HT-29 (cell line): ENCODE measurements at places on chromosomes 16 and 17.

DNA sequence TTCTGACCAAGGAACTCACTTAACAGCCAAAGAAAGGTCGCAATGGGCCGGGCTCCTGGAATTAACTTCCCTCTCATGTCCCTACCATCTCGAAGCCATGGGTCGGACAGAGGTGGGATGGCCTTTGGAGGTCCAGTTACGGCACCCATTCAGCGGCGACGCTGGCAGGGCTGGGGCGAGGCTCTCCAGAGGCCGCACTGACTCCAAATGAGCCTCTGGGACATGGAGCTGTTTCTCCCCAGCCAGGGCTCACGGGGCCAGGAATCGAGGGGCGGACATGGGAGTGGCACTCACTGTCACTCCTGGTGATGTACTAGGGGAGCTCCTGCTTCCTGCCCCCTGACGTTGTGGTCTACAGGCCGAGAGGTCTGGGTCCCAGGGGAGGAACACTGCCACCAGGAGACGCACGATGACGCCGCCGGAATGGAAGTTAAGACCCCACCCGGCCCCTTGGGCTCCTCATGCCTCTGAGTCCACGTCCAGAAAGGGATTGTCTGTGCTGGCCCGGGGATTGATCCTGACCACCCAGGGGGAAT, 60.7 kb upstream of the METRNL start:
- DNase-seq: no peak

DNA sequence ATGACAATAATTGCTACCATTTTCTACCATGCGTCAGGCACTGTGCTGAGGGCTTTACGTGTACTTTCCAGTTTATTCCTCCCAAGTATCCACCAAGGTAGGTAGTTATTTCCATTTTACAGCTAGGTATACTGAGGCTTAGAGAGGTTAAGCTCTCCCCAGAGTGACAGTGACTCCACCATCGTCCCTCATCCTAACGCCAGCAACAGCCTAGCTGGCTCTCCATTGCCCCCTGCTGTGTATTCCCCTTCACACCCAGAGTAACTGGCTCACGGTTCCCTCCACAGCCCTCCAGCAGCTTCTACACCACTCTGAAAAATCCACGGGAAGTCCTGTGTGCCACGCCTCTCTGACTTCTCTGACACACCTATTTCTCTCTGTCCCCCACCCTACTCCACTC, 7.1 kb upstream of the ASGR1 start:
- DNase-seq: no peak

GRCh38 chr17:36640836-36641235, 39.5 kb downstream of the MRM1 start:
- no peak for DNase-seq

DNA sequence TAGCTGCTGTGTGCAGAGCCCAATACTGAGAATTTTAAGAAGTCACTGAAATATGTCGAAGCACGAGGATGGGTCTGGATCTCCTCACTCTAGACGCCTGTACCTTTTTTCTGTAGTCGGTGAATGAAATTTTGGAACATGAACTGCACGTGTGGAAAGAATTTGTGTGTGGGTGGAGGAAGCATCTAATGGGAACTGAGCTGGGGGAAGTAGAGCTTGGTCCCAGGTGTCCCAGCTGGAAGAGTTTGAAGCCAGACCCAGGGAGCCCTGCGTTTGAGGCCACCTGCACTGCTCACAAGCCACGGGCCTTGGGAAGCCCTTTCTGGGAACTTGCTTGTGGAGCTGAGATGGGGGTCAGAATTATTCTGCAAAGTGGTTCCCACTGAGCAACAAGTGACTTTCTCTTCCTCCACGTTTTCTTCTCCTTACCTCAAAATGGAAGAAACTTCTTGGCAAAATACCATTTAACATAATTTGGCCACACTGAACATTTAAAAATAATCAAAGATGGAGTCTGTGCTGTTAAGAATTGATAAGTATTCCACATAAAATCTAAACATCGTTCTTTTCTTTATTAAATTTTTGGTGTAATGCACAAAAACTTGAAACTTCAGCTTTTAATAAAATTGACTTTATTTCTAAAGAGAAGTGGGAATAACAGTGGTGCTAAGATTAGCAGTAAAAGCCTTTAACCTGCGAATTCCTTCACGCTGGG, 163.8 kb downstream of the PRKCA start:
- no peak for DNase-seq

- no peak for DNase-seq
Observed at GRCh38 chr17:509316-509715, 156.7 kb upstream of the RPH3AL start.

DNA sequence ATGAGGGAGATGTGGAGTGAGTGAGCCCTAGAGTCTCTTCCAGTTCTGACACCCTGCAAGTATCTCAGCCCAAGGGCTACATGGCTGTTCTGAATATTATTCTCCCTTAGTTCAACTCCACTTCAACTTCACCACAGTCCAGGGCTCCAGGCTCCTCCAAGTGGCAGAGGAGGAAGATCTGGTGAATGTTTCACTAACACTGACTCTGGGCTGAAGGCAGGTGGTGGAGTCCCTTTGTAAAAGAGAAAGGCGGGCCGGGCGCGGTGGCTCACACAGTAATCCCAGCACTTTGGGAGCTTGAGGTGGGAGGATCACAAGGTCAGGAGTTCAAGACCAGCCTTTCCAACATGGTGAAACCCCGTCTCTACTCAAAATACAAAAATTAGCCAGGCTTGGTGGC, 13.6 kb downstream of the CCDC92B start:
- DNase-seq: peak; percentile 19

- no peak for DNase-seq
Observed at GRCh38 chr17:21549107-21549687, 143.1 kb upstream of the KCNJ18 start.

- DNase-seq: no peak
Observed at GRCh38 chr16:24018485-24018884, 182.7 kb downstream of the PRKCB start.

DNA sequence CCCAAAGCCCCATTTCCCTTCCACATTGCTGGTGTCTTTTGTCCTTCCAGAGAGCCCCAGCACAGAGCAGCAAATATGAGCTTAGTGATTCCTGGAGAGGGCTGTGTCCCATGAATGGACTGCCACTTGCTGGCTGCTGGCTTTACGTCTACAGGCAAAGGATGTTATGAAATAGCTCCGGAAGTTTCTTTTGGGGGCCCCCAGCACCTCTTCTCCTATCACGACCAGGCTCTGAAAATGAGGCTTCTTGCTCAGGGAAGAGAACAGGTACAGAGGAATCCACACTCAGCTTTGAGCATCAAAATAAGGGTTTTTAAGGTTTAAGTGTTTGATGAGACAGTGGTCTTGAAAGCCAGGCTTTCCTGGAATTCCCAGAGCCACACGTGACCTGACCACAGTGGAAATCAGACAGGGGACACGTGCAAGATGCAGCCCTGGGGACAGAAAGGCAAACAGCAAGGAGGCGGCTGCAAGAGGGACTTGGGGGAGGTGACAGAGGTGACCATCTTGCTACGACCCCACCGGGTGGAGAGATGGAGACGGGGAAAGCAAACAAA, 58.1 kb downstream of the ZDHHC7 start:
- no peak for DNase-seq

- DNase-seq: peak; percentile 96
Observed at GRCh38 chr16:4307215-4308037, 8.4 kb upstream of the GLIS2 start.

GRCh38 chr17:21288571-21289017, 4.1 kb downstream of the MAP2K3 start:
- no peak for DNase-seq

DNA sequence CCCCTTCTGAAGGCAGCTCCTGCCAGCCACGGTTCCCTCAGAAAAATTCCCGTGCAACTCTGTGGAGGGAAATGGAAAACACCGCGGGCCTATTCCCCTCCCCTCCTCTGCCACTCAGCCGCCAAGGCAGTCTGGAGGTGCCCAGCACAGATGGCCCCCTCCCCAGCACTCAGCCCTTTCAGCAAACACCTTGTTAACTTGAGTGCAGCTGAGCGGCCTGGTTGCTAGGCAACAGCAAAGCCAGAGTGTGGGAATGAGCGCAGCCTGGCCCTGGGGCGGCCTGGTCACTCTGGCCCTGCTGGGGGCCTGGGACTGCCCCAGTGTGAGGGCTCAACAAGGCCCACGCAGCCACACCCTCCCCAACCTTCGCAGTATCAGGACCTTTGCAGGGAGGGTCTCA, 32.8 kb downstream of the CACNA1G start:
- no peak for DNase-seq

DNA sequence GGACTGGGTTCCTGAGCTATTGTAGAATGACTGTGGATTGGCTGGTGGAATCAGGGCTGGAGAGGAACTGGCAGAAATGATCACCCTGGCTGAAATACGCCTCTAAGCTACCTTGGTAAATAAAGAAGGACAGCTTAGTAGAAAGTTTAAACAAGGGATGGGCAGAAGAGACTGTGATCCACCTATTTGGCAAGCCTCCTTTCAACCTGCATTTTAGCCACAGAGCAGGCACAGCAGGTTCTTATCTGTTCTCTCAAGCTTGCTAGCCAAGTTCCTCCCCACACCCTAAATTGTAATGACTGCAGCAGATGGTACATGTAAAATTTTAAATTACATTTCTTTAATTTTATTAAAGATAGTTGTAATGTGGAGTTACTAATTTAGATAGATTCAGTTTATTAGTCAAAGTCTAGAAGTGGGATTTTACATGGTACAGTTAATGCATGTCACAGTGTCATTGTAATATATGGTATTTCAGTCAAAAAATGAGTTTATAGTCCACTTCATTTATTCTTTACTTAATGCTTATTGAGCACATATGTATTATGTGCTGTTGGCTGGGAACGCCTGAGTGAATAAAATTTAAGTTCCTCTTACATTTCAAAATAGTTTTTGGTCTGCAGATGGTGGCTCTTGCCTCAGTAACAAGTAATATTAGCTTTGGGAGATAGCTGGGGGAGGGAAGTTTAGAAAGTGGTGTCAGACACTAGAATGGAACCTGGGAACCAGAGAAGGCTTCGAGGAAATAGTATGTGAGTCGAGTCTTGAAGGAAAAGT, 11.2 kb downstream of the EPN2 start:
- DNase-seq: peak; percentile 1

GRCh38 chr16:69798466-69798865, 36.3 kb downstream of the WWP2 start:
- no peak for DNase-seq

DNA sequence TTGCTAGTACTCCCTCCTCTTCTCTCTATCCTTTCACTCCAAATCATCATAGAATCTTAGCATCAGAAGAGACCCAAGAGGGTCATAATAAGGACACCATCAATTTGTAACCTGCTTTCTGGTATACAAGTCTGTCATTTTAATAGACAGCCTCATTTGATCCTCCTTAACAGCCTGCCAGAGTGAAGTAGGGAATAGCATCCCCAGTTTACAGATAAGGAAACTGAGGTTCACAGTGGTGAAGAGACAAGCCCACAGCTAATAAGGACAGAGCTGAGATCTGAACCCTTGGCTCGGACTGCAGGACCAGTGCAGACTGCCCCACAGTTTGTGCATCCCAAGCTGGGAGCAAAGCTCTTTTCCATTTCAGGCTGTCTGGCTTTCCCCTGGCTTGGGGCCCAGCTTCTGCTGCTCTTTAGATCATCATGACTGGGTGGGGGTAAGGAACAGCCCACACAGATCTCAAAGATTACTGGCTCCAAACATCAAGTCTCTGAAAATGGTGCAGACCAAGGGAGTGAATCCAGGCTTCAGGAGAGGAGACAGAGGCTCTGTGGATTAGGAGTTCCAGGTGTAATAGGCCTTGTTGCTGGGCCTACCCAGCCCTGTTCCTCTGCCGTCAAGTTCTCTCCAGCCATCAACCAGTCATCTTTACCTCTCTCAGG, 10.3 kb upstream of the IGFBP4 start:
- DNase-seq: no peak

DNA sequence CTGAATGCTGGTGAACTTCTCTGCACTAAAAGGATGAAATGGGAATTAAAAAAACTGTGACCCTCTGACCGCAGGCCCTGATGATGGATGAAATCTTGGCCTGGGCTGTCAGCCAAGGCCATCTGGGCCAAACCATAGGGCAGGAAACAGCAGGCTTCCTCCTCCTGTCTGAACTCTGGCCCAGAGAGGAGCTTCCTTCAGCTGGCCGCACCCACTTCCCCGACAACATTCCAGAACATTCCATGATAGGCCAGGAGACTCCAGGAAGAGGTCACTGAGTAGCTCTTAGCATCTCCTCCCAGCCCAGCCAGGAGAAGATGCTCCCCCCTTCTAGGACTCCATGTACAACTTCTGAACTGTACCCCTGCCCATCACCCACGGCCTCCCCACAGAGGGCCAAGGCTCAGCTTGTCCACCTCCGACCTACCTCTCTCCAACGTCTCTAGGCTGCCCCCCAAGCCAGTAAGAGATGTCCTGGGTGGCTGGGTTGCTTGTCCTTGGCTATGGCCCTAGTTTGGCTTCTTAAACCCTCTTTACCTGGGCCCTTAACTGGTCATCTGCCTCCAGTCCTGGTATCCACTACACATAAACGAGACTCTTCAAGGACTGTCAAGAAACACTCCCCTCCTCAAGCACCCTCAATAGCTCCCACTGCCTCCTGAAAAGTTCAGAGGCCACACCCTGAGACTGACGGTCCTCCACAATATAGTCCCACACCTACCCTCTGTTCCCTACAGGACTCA, 1.7 kb downstream of the RPH3AL start:
- peak; percentile 80 for DNase-seq

DNA sequence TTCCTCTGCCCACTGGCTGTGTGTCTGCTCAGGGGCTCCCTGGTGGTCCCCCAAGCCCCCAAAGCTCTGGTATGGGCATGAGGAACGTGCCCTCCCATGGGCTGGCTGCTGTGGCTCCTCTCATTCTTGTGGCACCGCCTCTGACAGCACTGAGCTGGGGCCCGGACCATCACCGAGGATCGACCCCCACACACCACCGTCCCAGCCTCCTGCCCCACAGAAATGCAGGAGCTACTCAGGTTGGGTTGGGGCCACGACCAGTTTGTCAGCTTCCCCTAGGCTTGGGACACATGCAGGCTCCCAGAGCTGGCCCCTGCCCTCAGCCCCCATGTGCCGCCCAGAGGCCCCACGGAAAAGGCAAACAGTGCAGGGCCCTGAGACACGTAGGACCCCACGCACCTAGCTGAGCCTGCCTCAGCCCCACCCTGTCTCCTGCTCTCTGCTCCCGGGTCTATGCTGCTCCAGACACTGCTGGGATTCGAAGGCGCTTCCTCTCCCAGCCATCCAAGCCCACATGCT, 3.3 kb upstream of the CASKIN1 start:
- no peak for DNase-seq

- no peak for DNase-seq
Observed at GRCh38 chr16:78225919-78226318, 126.5 kb downstream of the WWOX start.

DNA sequence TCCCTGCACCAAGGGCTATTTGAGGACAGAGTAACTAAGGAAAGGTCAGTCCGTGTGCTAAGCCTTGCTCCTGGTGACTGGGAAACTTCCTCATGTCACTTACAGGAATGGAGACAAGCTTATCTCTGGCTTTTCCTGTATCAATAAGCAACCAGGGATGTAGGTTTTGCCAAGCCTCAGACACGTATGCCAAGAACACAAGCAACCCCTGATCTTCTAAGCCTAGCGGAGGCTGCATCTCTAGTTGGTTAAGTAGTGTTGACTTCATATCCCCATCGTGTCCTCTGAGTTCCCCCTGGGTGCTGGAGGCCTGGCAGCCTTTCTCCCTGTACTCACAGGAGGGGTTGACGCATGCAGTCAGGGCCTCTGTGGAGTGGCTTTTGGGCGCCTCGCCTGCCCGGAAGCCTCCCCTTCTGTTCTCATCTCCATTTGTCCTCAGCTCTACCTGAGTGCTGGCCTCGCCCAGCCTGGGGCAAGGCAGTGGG, 1.4 kb upstream of the C1QTNF1 start:
- no peak for DNase-seq

GRCh38 chr16:68403704-68404103, 44.6 kb downstream of the SMPD3 start:
- no peak for DNase-seq
